Right forelimb (tissue), 1 donor: ENCODE measurements at places on chromosomes 13 and 19.

GRCh38 chr19:41219924-41220567, 1.0 kb downstream of the AXL start:
- no peak for DNase-seq

DNA sequence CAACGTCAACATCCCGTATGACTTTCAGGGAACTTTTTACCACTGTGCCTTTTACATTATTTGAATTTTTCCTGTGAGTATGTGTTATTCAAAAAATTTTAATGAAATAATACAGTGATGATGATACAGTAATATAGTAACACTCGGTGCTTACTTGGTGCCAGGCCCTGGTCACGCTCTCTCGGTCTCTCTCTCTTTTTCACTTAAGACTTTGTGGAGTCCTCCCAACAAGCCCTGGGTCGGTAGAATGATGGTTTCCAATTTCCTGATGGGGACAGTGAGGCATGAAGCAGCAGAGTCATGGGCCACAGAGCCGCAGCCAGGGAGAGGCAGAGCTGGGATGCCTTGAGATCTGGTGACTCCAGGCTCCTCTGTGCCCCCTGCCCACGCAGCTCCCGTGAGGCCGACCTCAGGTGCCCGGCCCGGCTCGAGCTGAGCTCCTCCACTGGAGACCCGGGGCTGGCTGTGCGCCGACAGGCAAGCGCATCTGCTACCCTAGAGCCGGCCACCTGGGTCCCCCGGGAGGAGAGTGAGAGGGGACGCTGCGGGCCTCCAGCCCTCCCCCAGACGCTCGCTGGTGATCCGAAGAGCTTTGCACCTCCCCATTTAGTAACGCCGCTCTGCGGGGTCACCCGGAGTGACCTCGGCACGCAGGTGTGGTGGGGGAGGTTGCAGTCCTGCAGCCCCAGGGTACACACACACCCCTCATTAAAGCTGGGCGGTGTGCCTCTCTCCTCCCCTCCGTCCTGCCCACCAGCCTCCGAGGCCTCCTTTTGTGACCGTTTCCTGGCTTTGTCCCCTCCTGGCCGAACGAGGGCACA, 4.4 kb upstream of the SBK3 start:
- no peak for DNase-seq

GRCh38 chr13:59305896-59306295, 857.8 kb downstream of the DIAPH3 start:
- DNase-seq: no peak

GRCh38 chr13:22270881-22271280, 600.0 kb downstream of the FGF9 start:
- no peak for DNase-seq

GRCh38 chr19:688214-688613, 7.0 kb downstream of the PRSS57 start:
- DNase-seq: no peak

DNA sequence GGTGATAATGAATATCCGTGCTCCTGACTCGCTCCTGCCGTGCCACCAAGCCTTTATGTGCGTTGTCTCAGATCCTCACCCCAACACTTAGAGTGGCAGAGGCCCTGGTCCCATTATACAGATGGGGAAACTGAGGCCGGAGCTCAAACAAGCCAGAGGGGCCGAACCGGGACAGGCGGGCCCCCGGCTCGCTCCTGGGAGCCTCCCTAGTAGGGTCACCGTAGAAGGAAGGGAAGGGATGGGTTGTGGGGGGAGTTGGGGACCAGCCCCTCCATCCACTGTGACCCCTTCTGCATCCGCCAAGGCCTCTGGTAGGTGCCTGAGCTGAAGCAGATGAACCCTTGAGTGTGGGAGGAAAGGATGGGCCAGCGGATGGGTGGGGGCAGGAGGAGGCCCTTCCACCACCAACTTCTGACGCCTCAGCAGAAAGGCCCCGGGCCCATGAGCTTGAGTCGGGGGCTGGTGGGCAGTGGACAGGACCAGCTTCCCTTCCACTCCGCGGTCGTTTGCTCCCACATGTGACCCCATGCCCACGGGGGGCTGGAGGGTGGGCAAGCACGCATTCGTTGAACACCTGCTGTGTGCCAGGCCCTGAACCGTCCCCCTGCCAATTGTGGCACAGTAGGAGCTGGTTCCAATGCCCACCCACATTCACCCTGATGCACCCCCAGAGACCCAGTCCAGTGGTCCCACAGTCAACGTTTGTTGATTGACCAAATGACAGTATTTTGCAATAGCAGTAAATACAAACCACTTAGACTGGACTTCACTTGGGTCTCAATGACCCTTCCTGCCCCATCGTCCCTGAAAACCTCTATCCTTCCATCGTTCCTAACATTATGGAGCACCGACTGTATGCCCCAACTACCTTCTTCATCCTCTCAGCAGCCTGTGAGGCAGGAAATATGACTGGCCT, 24.2 kb upstream of the TCF3 start:
- DNase-seq: no peak

- no peak for DNase-seq
Observed at GRCh38 chr19:40228863-40229262, 2.4 kb upstream of the CCNP start.

- DNase-seq: no peak
Observed at GRCh38 chr19:6925801-6926751, 38.7 kb downstream of the ADGRE1 start.

DNA sequence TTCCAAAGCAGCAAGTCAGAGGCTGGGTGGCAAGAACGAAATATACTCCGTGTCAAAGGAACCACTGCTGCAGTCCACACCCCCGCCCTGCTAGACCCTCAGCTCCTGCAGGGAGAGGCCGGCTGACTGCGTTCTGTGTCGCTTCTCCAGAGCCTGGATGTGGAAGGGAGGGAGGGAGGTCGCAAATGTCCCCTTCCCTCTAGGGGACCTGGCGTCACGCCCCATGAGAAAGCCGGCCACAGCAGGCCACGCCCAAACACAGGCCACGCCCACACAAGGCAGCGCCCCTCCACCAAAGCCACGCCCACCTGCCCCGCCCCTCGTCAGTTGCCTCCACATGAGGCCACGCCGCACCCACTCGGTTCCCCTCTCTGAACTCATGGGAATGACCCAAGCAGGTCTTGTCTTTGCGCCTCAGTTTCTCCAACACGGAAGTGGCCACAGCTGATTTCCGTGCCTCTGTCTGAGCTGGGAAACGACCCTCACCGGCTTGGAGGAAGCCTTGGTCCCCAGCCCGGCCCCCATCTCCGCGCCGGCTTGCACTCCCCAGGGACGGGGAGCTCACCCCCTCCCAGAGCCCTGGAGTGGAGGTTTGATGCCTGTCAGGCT, 38.4 kb upstream of the TCF3 start:
- no peak for DNase-seq

DNA sequence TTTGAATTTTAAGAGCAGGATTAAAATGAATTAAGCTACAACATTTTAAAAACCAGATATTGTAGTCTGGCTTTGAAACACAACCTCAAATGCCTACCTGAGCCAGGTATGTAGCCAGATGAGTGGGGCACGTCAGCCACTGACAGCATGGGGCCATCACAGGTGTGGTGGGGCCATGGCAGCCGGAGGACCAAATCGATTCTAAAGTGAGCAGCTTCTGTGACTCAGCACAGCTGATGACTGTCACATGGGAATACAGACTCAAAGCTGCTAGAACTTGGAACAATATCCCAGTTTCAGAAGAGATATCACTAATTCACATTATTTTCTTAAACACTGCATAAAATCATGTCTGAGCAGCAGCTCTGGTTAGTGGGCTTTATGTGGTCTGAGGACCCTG, 52.8 kb downstream of the SERP2 start:
- no peak for DNase-seq

DNA sequence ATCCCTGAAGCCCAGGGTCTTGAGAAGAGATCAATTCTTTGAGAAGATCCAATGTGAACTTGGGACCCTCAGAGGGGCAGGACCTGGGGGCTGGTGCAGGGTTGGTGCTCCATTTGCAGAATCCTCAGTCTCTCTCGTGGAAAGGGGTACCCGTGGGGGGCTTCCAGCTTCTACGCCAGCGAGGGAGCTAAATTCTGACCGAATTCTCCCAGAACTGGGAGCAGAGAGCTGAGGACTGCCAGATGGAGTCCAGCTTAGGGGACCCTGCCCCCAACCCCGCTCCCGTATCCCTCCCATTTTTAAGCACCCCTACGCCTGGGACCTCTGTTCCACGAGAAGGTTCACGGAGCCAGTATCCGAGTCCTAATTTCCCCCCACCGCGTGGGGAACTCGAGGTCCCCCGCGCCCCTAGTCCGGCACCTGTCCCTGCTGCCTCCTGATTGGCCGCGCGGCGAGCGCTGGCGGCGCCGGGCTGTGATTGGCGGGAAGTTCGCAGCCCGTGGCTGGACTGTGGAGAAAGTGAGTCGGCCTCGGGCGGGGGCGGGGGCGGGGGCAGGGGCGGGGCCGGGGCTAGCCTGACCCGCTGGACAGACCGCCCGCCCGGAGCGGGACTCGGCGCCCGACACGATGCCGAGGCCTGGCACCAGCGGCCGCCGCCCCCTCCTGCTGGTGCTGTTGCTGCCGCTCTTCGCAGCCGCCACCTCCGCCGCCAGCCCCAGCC, 4.4 kb upstream of the LTBP4 start:
- peak; percentile 80 for DNase-seq

DNA sequence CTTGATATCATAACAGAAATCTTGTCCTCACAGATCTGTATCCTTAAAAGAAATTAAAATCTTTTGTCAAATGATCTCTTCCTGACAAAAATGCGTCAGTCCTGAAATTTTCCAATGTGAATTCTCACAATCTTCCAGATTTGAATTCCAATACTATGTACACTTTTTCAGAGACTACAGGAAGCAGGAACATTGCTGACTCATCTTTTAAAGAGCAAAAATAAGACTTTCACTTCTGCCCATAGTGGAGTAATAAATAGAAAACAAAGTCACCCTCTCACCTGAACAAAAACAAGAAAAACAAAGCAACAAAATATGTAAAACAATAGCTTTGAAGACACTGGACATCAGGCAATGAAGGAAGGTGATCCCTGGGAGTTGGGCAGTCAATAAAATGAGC, 167.0 kb upstream of the IPO5 start:
- DNase-seq: no peak

GRCh38 chr13:43934273-43934672, 54.6 kb downstream of the LACC1 start:
- DNase-seq: no peak

GRCh38 chr13:37457612-37458011, 141.0 kb downstream of the POSTN start:
- no peak for DNase-seq

- DNase-seq: no peak
Observed at GRCh38 chr19:15769586-15769985, 17.9 kb upstream of the OR10H5 start.

GRCh38 chr19:49331616-49332055, 3.6 kb upstream of the CD37 start:
- no peak for DNase-seq

- no peak for DNase-seq
Observed at GRCh38 chr19:55993492-55993891, 6.9 kb downstream of the NLRP5 start.

- DNase-seq: no peak
Observed at GRCh38 chr13:27827646-27828045, 35.4 kb downstream of the GSX1 start.

DNA sequence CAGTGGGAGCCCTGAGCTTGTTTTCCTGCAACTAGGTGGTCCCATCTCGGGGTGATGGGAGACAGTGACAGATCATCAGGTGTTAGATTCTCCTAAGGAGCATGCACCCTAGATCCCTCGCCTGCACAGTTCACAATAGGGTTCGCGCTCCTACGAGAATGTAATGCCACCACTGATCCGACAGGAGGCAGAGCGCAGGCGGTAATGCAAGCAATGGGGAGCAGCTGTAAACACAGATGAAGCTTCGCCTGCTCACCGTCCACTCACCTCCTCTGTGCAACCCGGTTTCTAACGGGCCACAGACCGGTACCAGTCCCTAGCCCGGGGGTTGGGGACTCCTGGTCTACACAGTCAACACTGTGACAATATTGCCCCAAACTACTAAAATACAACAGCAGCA, 38.8 kb downstream of the CARD8 start:
- no peak for DNase-seq

DNA sequence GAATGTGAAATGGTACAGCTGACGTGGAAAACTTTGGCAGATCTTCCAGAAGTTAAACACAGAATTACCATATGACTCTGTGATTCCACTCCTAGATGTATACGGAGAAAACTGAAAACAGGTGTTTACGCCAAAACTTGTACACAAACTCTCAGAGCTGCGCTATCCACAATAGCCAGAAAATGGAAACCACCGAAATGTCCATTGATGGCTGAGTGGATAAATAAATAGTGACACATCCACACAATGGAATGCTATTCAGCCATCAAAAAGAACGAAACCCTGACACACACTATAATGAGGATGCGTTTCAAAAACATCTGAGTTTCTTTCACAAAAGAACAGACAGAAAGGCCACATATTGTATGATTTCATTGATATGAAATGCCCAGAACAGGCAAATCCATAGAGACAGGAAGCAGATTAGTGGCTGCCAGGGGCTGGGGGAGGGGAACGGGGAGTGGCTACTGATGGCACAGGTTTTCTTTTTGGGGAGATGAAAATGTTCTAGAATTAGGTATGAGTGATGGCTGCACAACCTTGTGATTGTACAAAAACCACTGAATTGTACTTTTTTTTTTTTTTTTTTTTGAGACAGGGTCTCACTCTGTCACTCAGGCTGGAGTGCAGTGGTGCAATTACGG, 33.0 kb downstream of the IL12RB1 start:
- DNase-seq: no peak

GRCh38 chr13:19695829-19696228, 62.4 kb downstream of the MPHOSPH8 start:
- DNase-seq: no peak

DNA sequence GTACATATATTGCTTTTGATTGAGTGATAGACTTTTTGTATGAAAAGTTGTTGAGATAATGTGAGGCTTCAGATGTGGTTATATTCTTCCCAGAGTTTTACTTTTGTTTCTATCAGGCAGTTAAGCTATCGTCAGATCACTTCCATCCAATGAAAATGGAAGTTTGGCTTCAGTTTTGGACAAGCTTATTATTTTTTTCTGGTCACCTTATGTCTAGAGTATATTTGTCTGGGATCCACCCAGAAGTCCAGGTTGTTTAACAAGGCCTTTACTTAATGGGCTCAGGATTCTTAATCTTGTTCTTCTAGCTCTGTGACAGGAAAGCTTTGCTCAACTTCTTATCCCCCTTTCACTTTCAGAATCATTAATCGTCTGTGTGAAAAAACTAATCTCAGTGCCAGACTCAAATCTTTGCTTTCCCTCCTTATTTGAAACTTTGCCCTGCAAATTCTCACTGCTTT, 150.9 kb downstream of the PDS5B start:
- no peak for DNase-seq
